Sigmoid colon (tissue), 7 donors: ENCODE measurements at places on chromosomes 3 and 15.

GRCh38 chr3:26621906-26622620, 509 bp upstream of the LRRC3B start:
- DNase-seq, result no peak

GRCh38 chr3:171900446-171900845, 57.3 kb downstream of the TMEM212 start:
- no peak for DNase-seq

DNA sequence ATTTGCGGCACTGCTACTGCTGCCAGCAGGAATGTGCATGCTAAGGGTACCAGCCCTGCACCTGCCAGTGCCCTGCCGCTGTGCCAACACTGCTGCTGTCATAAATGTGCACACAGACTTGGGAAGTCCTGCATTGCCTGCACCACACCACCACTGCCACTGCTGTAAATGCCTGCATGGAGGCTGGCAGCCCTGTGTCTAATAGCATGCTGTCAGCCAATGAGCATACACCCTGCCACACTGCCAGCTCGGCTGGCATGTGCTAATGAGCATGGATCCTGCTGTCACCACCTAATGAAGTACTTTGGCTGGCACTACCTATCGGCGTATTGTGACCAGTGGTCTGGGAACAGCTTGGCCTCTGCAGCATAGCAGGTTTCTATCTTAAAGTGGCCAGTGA, 981.8 kb upstream of the GBE1 start:
- DNase-seq, result no peak

DNA sequence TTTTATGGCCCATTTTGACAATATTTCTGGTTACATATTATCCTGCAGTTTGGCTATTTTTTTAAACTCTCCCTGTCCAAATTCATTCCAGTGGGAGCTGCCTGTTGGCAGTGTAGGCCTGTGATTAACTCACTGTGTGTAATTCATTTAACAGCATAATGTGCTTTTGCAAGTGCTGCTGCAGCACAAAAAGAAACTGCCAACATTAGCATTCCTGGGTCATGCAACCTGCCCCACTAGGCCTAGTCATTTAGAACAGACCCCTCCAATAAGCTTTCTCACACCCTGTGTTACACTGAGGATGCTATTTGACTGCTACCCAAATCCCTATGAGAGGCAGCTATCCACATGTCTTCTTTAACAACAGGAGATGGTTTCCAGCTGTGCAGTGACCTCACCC, 251.2 kb upstream of the UBE2E2 start:
- no peak for DNase-seq

DNA sequence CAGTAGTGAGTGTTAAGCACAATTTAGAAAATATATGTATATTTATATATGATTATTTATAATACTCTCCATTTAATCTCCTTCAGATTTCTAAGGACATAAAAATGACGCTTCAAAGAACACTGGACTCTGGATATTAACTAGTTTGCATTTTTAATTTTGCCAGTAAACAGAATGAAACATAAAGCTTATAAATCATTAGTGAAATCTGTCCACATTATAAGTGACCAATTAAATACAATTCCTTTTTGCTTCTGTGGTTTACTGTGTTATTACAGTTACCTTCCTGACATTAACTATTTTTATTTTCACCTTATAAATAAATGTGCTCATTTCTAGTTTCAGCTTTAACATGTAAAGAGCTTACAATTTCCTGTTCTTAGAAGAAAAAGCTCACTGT, 1081.1 kb upstream of the EPHA6 start:
- DNase-seq, result no peak

DNA sequence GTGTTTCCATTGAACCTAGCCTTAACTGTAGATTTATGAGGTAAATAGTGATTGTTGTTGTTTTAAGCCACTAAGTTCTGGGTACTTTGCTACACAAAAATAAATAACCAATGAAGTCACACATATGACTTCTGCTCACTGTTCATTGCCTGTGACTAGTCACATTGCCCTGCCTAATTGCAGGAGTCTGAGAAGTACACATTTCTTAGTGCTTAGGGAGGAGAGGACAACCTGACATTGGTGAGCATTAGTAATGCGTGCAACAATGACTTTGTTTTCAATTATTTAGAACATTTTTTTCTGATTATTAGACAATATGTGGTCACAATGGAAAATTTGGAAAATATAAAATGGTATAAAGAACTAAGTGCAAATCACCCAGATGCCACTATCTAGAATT, 133.2 kb upstream of the DAZL start:
- no peak for DNase-seq

DNA sequence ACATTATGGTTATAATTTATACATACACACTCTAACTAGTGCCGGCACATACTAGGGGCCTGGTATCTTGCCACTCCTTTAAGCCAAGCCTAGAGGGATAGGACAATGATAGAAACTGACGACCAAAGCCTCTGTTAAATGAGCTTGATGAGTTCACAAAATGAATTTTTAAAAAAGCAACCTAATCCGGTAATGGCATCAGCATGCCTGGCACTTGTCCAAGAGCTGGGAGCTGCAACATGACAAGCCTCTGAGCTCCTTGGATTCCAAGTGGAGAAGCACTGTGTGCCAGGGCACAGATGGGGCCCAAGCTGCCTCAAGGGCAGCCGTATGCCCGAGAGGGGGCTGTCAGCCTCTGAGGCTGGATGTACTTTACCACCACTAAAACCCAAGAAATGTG, 9.7 kb downstream of the ETV5 start:
- no peak for DNase-seq

- DNase-seq, result no peak
Observed at GRCh38 chr15:89140595-89140994, 52.3 kb downstream of the ABHD2 start.

DNA sequence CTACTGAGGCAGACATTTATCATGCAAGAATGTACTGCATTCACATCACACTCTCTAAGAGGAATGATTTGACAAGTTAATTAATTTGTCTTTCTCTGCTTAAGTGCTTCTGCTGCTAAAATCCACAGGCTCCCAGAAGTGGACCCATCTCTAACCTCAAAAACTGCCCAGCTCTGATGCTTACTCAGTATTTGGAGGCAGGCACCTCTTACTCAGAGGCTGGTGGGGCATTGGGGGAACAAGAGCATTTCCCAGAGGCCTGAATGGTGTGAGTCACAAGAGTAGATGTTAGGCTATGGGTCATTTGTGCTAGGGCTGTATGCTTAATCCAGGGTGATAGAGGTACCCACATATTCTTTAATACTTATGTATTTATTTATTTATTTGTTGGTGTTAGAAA, 34.4 kb upstream of the HCN4 start:
- no peak for DNase-seq

GRCh38 chr3:33187368-33187634, 31.3 kb downstream of the SUSD5 start:
- no peak for DNase-seq

DNA sequence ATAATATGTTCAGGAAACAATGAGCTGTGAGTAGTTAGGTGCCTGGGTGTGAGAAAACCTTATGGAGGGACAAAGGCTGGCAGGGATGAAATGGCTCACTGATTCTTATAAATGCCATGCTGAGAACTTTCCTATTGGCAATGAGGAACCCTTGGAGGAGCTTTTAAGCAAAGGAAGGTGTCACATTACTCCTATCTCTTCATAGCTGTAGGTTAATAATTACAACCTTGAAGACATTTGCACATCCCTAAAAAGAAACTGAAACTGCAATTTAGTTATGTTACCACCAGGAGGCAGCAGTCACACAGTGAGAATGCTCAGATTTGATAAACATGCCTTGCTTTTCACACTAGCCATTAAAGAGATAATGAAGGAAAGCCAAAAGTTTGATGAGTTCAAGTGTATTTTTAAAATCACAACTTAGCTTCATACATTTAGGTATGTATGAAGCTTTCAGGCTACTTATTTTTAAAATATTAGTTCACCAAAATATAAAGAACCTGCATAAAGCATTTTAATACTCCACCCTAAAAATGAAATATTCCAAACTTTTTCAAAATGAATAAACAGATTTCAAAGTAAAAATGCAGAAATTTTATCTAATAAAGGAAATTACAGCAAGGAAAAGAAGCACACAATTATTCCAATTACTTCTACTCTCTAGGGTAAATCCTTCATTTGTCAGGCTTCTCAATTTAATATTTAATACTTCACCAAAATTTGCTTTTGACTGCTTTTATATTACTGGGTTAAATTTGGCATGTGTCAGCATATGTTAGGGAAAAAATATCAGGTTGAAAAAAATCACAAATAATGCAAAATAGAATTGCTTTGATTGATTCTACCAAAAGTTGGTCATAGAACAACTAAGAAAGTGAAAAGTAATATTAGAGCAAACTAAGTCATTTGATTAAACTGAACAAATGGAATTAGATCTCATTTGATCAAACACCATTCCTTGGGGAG, 136.9 kb upstream of the SLC2A2 start:
- no peak for DNase-seq

DNA sequence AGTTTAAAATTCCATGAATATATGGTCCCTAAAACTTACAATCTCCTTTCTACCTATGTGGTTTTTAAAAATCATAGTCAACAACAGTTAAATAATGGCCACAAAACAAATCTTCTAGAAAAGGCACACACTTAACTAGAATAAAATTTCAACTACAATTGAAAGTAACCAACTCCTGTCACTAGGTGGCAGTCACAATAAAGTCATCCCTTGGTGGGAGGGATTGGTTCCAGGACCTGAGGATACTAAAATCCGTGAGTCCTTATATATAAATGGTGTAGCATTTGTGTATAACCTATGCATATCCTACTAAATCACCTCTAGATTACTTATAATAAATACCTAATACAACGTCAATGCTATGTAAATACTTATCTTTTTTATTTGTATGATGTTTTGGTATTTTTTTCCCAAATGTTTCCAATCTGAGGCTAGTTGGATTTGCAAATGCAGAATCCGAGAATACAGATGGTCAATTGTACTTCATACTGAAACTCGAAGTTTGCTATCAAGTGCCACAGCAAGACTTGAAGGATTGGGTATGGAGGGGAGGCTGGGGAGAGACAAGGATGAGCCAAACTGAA, 172.6 kb downstream of the FMN1 start:
- no peak for DNase-seq

DNA sequence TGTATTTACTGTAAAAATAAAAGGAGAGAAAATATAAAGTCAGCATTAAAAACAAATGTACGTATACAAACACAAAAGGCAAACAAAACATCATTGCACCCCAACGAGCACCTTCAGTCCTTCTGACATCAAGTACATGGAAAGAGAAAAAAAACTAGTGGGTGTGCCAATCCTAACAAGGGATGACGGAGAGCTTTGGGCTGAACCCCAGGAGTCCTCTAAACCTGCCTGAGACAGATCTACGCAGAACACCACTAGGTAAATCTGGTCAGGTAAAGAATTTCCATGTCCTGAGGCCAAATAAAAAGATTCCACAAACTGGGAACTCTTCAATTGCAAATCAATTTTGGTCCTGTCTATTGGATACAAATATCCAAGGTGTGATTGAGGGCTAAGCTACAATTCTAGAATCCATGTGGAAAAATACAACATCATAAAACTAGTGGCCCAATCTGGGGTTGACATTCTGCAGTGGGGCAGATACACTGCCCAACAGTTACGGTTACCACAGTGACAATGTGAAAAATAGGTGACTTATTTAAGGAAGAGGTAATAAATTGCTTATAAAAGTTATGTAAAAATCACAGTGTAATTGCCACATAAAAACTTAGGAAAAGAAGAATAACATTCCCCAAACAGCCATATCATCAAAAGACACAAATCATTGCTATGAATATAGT, 14.2 kb downstream of the IFT80 start:
- DNase-seq, result no peak

- DNase-seq, result no peak
Observed at GRCh38 chr15:41337631-41338522, 5.2 kb downstream of the NUSAP1 start.

DNA sequence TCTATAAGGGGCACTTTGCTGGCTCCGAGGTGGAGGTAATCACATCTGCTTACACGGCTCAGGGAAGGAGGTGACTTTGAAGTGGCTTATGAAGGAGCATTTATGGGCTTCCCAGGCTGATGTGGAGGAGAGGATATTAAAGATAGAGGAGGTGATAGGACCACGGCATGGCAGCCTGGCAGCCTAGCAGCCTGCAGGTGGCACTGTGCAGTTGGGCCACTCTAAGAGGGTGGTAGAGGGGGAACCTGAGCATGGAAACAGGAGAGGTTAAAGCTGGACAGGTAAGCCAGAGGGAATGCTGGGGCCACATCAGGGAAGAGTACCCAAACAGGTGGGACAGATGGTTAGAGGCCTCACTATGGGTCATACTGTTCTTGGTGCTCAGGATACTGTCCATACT, 375.0 kb downstream of the WDR72 start:
- no peak for DNase-seq
